ENCODE measurements at places on chromosomes 1 and 21.

DNA sequence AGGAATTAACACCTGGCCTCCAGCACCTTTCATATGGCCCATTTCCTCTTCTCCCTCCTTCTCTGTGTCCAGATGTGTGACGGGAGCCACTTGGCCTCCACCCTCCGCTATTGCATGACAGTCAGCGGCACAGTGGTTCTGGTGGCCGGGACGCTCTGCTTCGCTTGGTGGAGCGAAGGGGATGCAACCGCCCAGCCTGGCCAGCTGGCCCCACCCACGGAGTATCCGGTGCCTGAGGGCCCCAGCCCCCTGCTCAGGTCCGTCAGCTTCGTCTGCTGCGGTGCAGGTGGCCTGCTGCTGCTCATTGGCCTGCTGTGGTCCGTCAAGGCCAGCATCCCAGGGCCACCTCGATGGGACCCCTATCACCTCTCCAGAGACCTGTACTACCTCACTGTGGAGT is 5.6 kb downstream of the TMEM61 start:
- DNase-seq = no peak

DNA sequence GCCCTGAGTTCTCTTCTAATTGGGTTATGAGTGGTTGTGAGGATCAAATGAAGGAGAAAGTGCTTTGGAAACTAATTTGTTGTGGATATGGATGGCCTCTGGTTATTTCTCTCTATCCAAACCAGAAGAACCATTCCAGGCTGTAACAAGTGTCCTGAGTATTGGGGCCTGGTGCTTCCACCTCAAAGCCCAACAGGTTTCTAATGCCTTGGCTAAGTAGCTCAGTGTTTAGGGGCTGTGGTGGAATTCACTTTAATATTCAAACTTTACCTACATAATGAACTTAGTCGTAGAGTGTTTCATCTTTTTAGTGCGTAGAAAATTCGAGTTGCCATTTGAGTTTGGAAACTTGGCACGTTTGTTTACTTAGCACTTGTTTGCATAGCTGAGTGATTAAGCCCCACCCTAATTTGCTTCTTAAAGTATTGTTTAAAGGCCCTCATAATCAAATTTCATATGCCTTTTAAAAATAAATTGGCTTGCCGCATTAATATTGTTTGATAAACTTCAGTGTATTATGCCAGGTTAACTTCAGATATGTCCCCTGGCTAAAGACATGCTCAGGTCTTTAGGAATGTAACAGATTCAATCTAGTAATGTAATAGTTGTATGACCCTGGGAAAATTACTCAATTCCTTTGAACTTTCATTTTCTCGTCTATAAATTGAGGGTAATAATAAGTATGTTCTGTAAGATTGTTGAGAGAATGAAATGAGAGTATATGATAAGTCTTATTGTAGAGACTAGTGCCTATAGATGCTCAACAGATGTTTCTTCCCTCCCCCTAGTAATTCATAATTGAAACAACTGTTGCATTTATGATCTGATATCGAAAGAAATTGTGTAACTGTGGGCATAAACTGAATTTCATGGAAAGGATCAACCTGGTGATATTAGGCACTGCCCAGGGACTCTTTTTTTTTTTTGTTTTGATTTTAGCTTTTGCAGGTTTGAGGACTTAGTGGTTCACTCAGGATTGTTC is 1.6 kb downstream of the AGO4 start:
- no peak for DNase-seq

DNA sequence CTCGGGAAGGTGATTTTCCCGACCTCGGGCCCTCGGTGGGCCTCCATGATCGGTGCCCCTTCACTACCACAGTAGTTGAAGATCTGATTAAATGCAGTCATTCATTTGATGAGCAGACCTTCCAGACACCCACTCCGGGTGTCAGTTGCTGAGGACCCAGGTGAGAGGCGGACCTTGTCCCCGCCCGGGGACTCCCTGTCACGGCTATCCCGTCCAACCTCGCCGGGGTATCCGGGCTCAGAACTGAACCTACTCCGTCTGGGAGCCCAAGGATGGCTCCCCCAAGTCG is 22.6 kb downstream of the RNU1-3 start:
- no peak for DNase-seq

- DNase-seq = no peak
These were observed 452.4 kb downstream of the PTPRU start for GRCh38 chr1:29688471-29689365.

Data from substantia nigra (tissue), 51 donors.